ENCODE measurements at places on chromosomes 1 and 21.

GRCh38 chr1:68057050-68057449 is 6.6 kb upstream of the DIRAS3 start:
- DNase-seq = no peak

- no peak for DNase-seq
These were observed 32.1 kb upstream of the RGS18 start for GRCh38 chr1:192126030-192126619.

DNA sequence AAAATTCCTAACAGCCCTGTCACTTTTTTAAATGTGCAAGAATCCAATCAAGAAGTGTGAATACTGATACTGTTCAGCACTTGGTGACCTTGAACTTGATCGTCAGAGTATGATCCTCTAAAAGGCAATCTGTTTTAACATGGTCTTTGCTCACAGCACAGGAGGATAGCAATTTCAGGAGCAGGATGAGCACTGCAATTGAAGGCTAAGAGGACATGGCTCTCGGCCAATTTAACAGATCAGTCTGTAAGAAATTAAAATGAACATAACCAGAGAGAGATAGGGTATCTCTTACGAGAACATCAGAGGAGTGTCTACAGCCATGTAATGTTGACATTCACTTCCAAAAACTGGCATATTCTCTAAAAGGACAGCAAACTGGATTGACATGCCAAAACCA is 243.1 kb downstream of the LTN1 start:
- no peak for DNase-seq

GRCh38 chr1:220045356-220046051 is 801 bp downstream of the EPRS1 start:
- no peak for DNase-seq
